ENCODE measurements at places on chromosomes 3 and 15.
A peak's percentile ranks its signal among the peaks of the same experiment; 100 is the strongest.

DNA sequence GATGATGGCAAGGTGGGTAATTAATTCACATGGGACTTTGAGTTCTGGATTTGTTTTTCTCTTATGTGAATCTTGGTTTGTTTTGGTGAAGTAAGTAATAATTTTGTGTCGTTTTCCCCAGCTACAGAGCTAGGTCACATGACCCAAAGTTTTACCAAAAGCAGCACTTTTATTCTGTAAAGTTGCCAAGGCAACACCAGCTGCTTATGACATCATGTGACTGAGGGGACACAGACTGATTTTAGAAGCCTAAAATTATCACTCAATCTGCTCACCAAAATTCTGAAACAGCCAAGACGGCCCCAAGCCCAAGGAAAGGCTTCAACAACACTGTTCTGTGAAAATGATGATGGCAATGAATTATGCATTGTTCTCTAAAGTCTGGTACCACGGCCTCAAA lies 63.9 kb downstream of the MEX3B start:
- no peak for DNase-seq

DNA sequence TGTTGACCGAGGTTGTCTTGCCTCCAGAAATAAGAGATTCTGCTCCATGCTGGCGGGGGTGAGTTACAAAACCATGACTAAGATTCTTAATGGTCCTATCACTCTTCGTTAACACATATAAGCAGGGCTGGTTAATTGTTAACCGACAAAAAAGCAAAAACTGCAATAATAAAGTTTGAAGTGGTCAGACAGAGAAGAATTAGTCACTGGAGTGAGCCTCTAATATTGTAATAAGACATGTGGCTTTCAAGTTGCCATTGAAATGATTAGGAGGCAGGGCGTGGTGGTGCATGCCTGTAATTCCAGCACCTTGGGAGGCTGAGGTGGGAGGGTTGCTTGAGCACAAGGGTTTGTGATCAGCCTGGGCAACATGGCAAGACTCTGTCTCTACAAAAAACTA lies 78.4 kb upstream of the NR2F2 start:
- no peak for DNase-seq

DNA sequence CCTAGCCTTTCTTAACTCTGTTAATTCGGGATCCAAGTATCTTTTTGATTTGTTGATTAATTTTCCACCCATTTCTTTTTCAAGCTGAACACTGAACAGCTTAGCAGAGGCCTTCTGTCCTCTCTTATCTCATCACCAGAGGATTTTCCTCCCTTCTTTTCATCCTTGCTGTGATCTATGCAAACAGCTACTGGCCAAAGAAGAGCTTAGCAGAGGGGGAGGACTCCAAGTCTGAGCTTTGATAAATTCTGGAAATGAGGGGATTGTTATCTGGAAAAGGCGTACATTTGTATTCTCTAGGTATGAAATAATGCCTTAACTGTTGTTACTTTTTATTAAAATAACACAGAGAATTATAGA lies 13.4 kb downstream of the DZIP3 start:
- DNase-seq, result no peak

DNA sequence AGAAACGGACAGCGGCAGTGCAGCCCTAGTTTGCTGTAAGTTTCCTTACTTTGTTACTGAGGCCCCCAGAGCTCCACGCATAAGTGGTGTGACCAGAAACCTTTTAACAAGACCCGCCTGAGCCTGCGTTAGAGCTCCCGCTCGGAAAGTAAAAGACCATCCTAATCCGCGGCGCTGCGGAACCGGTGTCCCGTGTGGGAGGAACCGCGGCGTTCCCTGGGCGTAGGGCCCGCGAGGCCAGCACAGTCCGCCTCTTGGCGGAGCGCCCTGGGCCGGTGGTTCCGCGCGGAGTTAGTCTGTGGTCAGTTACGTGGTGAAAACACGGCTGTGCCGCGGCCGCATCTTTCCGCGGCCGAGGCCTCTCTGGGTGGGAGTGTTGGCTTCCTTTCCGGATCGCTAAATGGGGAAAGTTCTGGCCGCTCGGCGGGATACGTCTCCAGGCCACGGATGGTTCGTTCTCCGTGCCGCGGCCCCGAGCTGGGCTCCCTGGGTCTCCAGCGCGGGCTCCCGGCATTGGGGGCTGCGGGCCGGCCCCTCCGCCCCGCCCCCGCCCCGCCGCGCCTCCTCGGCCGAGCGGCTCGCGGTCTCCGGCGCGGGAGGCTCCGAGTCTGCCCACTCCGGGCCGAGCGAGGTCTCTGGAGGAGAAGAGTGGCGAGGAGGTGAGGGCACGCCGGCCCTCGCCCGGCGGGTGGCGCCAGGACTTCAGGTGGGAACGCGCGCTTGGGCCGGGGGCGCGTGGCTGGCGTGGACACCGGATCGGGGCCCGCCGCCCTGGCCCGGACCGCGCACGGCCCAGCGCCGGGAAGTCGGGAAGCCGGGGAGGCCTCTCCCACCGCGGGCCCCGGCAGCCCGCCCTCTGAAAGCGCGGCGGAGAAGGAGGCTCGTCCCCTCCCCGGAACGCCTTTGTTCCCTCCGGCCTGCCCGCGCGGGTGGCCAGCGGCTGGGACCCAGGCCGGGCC lies 754 bp downstream of the B3GNT5 start:
- DNase-seq, result no peak

- no peak for DNase-seq
Observed at GRCh38 chr15:86961669-86962068, 882.0 kb downstream of the AGBL1 start.

DNA sequence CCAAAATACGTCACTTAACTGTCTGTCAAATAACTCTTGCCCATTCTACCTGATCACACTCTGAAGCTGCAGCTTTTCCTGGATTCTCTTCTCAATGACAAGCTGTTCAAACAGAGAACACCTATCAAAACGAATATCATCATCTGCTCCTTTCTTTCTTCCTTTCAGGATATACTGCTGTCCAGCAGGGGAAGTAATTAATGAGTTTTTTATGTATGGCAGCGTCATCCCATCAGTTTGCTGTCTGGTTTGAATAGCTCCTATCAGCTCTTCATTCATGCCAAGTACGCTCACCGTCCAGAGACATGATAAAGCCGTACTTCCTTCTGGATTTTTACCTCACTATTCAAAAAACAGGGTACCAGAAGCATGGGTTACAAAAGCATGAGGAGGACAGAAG lies at the start of gene CHRM5:
Gene CHRM5 (plus strand): TSS at position 274 of the 400 bp plus-strand sequence. CDS start 94,221 bp downstream, outside the sequence.
- no peak for DNase-seq

DNA sequence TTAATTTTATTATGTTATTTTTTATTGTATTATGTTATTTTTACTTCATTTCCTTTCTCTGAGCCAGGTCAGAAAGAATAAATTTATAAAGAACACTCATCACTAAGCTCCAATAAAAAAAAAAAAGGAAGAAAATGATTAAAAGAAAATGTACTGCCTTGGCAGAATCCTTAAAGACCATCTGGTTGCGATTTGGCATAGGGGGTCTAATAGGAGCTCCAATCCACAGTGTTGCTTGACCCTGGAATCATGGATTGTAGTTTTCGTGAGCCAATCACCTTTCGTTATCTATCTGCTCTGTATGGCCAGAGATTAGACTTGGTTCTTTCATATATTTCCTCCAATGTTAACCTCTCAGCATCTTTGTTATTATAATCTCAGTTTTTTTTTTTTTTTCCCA lies 421.8 kb upstream of the MCTP2 start:
- DNase-seq, result no peak

- no peak for DNase-seq
Observed at GRCh38 chr15:77620297-77620696, 12.4 kb downstream of the LINGO1 start.

GRCh38 chr3:151796105-151796680 lies 17.7 kb upstream of the AADAC start:
- no peak for DNase-seq

GRCh38 chr3:17672506-17672905 lies 69.9 kb downstream of the TBC1D5 start:
- DNase-seq, result no peak

GRCh38 chr3:86740751-86741150 lies 250.2 kb downstream of the VGLL3 start:
- DNase-seq, result no peak

- no peak for DNase-seq
Observed at GRCh38 chr3:47455806-47456452, 19.8 kb downstream of the SCAP start.

DNA sequence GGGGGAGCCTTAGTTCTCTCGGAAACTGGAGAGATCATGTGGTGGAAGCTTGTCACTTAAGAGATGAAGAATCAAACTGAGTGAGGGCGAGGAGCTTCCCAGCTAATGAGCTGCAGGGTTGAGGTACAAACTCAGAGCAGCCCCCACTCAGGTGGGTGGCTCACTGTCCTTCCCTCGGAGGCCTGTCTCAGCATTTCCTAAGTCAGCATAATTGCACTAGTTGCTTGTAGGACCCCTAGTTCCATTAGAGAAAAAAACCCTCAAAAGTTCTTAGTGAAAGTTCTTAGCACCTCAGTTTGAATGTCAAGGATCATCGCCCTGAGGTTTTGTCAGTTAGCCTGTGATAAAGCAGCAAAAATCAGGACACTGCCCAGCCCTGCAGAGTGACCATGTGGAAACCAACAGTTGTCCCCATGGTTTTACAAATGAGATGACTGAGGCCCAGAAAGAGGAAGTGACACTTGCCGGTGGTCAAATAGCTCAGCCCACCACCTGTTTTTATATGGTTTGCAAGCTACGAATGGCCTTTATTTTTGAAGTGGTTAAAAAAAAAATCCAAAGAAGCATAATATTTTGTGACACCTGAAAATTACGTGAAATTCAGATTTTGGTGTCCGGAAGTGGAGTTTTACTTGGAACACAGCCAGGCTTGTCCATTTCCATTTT lies 11.9 kb downstream of the SMAD6 start:
- DNase-seq, result no peak

GRCh38 chr3:169022457-169022856 lies 641.1 kb downstream of the MECOM start:
- DNase-seq, result no peak

DNA sequence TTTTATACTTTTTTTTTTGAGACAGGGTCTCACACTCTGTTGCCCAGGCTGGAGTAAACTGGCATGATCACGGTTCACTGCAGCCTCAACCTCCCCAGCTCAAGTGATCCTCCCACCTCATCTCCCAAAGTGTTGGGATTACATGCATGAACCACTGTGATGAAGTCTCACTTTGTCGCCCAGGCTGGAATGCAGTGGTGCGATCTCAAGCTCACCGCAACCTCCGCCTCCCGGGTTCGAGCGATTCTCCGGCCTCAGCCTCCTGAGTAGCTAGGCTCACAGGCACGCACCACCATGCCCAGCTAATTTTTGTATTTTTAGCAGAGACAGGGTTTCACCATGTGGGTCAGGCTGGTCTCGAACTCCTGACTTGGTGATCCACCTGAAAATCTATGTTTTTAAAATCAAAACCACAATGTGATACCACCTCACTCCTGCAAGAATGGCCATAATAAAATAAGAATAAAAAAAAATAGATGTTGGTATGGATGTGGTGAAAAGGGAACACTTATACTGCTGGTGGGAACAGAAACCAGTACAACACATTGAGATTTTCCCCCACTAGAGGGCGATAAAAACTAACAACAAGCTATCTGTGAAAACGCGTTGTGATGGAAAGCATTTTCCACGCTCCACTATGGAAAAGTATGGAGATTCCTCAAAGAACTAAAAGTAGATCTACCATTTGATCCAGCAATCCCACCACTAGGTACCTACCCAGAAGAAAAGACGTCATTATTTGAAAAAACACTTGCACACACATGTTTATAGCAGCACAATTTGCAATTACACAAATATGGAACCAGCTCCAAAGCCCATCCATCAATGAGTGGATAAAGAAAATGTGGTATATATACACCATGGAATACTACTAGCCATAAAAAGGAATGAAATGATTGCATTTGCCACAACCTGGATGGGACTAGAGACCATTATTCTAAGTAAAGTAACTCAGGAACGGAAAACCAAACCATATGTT lies 26.8 kb upstream of the OCA2 start:
- peak; percentile 34 for DNase-seq

DNA sequence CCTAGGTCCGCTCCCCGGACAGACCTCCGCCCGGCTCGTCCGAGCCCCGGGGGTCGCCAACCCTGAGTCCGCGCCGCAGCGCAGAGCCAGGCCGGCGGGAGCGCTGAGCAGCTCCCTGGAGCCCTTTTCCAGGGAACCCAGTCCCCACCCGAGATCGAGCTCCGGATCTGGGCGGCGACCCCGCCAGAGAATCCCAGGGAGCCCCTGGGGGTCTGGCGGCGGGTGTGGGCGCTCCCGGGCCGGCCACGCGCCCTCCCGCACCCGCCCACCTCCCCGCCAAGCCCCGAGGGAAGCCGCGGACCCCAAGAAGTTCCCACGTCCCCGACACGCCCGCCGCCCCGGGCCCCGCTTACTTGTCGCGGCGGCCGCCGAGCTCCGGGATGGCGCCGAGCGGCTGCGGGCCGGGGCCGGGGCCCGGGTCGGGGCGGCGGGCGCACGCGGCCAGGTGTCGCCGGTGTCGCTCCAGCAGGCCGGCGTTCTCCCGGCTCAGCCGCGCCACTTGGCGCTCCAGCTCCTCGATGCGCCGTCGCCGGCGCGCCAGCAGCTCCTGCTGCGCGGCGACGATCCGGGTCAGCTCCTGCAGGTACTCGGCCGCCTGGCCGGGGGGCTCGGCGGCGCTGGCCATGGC lies 137.7 kb downstream of the NUP210 start:
- no peak for DNase-seq

- no peak for DNase-seq
Observed at GRCh38 chr3:126835472-126836219, 131.6 kb downstream of the CHCHD6 start.

DNA sequence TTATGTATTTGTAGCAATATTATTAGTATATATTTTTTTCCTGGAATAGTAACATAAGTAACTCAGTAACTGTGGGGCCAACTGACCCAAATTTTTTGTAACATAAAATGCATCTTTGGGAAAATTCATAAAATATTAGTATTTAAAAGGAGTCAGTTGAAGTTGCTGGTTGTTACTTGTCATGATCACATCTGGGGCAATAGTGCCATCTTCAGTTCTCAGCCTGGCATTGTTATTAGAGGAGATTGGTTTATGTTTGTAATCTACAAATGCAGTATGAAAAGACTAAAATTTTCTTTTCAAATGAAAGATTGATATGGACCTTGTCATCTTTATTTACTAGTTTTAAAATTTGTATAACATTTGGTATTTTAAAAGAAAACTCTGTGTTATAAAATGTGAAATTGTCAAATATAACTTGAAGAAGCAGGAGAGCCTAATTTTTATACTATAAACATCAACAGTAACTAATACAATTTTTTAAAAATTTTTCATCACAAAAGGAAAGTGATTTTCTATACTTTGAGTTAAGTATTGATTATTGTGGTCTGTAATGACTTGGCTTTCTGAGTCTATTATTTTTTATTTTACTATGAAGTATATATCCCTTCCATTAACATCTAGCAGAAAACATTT lies 38.8 kb upstream of the MLF1 start:
- DNase-seq, result no peak

DNA sequence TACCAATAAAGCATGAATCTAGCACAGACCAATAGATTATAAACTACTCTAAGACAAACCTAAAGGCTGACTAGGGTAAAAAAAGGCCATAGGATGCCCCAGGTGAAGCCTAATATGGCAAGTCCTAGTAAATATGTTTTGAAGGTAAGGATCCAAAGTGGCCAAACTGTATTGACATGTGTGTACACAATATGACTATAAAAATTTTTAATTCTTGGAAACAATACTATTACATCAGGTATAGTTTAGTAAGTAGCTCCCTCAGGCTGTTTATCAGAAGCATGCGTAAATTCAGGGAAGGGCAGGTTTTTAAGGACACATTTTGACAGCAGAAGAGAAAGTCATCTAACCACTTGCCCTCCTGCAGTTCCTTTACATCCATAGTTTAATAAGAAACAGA lies 18.8 kb downstream of the GNB4 start:
- DNase-seq, result no peak

All from CD4-positive, alpha-beta T cell treated with Interleukin-6 at 100 ng/mL for 8 hours (primary cell).